ENCODE measurements at places on chromosomes 7 and 10.

- DNase-seq = no peak
These were observed 139.0 kb downstream of the DOCK1 start for GRCh38 chr10:127044186-127044585.

- no peak for DNase-seq
These were observed 1206.6 kb downstream of the TYW1 start for GRCh38 chr7:68203251-68203650.

- no peak for DNase-seq
These were observed 248.1 kb downstream of the ELFN1 start for GRCh38 chr7:1918063-1918645.

GRCh38 chr10:11330383-11331045 is 280.9 kb downstream of the USP6NL start:
- no peak for DNase-seq

GRCh38 chr10:11475831-11476434 is 135.5 kb downstream of the USP6NL start:
- no peak for DNase-seq

- DNase-seq = no peak
These were observed 263.4 kb downstream of the INHBA start for GRCh38 chr7:41439515-41439879.

All from NCI-H1092 treated with DMSO at 0.1 percent for 48 hours (cell line).